ENCODE measurements at places on chromosomes 5 and 9.

GRCh38 chr5:88108490-88109279, 160.0 kb downstream of the TMEM161B start:
- peak; percentile 10 for DNase-seq

- DNase-seq: no peak
Measured at GRCh38 chr9:136010615-136011361, 49.6 kb upstream of the UBAC1 start.

- peak; percentile 23 for DNase-seq
Measured at GRCh38 chr5:60346393-60346792, 353.6 kb downstream of the DEPDC1B start.

GRCh38 chr9:130325921-130326320, 60.4 kb downstream of the HMCN2 start:
- no peak for DNase-seq

- no peak for DNase-seq
Measured at GRCh38 chr5:170761048-170761707, 22.3 kb upstream of the GABRP start.

DNA sequence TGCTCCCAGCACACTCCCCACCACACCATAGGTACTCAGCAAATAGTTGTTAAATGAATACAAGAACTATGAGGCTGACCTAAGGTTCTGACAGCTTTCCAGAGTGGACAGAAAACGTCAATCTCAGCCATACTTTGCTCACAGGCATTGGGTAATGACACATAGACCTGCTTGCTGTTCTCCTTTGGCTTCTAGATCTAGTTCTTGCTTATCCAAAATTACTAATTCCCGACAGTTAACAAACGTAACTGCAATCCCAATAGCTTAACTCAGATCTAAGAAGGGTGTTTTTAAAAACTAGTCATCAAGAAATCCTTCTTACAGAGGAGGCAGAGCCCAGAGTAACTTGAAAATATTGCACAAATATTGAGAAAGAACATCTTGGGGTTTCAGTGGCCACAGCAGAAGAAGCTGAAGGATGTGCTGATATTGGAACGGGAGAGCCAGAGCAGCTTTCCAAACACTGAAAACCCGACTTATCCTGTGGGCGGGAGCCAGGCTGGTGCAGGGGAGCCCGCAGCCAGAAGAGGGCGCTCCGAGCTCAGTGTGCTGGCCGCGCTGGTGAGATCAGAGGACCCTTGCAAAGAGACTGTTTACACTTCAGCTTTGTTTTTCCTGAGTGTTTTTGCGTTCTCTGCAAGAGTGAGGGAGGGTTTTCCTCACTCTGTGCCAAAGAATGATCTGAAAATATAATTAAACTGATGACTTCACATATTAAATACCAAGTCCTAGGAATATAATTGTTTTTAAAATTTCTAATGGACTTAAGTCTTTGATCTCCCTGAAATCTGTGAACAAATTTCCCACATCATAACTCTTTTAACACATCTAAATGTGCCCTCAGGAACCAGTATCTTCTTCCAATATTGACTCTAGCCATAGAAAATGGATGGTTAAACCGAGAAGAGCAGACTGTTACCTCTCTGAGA, 30.3 kb downstream of the FGF1 start:
- DNase-seq: peak; percentile 79

DNA sequence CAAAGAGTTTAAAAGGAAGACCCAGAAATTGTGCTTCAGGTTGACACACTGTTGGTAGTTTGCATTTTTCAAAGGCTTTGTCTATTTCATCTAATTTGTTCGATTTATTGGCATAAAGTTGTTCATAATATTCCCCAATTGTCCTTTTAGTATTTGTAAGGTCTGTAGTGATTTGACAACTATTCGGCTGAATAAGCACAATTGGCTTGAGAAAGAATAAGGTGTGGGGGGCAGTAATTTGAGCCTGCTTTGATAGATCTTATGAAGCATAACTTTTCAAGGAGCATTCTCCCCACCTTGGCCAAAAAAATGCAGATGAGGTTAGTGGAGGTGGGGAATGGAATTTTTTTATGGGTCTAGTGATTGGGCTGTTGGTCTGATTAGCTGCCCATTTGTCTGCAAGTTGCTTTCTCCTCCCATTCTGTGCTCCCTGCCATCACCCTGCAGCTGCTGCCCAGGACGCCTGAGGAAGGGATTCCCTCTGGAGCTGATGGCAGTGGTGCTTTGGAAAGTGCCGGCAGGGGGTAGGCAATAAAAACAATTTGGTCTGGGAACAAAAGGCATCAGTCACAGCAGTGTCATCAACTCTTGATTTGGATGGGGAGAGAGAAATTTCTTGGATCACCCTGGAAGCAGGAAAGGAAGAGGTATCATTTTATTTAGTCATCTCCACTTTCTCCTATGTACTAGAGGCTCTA, 26.6 kb downstream of the WNT8A start:
- DNase-seq: no peak

GRCh38 chr9:135070964-135071735, 16.3 kb upstream of the OLFM1 start:
- no peak for DNase-seq

- peak; percentile 74 for DNase-seq
Measured at GRCh38 chr5:13987843-13988464, 43.5 kb upstream of the DNAH5 start.

- DNase-seq: peak; percentile 86
Measured at GRCh38 chr5:61275841-61276240, 56.2 kb upstream of the ZSWIM6 start.

DNA sequence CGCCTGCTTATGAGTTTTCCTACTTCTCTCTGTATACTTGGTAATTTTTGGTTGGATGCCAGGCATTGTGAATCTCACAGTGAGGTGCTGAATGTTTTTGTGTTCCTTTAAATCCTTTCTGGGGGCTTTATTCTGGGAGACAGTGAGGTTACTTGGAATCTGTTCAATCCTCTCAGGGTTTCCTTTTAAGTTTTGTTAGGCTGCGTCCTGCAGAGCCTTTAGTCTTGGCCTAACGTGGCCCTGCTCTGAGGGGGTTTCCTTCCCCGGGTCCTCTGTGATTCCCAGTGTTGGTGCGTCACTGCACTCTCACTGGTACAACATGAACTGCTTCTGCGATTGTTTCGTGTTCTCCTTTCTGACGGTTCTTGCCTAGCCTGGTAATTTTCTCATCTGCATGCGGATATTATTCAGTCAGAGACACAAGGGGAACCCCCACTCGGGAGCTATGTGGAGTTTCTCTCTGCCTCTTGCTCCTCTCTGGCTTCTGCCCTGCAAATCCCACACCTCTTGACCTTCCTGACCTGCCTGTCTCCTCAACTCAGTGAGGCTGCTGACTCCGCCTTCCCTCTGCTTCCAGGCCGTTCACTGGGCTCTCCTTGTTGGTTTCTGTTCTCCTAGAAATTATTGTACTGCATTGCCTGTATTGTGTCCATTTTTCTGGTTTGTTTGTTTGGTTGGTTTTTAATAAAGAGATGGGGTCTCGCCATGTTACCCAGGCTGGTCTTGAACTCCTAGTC, 128.1 kb downstream of the DAB2IP start:
- peak; percentile 26 for DNase-seq

DNA sequence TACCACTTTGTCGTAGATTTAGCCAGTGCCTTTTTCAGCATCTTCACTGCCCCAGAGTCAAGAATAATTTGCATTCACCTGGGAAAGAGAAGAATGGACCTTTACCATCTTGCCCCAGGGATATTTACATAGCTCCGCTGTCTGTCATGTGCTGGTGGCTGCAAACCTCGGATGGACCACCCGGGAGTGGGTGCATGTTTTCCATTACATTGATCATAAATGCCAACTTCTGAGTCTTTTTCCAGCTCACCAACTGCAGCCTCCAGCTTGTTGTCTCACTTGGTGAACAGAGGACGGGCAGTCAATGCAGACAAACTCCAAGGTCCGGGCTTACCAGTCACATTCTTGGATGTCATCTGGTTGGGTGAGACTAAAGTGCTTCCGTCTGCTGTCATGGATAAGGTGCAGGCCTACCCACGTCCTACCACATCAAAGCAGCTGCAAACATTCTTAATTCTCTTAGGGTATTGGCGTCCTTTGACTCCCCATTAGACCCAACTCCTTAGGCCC, 155.8 kb upstream of the APC start:
- no peak for DNase-seq

- DNase-seq: no peak
Measured at GRCh38 chr9:79975621-79976256, 404.0 kb downstream of the TLE4 start.

DNA sequence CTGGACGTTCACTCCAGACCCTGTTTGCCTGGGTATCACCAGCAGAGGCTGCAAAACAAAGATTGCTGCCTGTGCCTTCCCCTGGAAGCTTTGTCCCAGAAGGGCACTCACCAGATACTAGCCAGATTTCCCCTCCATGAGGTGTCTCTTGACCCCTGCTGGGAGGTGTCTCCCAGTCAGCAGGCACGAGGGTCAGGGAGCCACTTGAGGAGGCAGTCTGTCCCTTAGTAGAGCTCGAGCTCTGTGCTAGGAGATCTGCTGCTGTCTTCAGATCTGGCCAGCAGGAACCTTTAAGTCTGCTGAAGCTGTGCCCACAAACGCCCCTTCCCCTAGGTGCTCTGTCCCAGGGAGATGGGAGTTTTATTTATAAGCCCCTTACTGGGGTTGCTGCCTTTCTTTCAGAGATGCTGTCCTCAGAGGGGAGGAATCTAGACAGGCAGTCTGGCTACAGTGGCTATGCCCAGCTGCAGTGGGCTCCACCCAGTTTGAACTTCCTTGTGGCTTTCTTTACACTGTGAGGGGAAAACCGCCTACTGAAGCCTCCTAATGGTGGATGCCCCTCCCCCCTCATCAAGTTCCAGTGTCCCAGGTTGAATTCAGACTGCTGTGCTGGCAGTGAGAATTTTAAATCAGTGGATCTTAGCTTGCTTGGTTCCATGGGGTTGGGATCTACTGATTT, 253.9 kb downstream of the SPATA31D1 start:
- DNase-seq: no peak

DNA sequence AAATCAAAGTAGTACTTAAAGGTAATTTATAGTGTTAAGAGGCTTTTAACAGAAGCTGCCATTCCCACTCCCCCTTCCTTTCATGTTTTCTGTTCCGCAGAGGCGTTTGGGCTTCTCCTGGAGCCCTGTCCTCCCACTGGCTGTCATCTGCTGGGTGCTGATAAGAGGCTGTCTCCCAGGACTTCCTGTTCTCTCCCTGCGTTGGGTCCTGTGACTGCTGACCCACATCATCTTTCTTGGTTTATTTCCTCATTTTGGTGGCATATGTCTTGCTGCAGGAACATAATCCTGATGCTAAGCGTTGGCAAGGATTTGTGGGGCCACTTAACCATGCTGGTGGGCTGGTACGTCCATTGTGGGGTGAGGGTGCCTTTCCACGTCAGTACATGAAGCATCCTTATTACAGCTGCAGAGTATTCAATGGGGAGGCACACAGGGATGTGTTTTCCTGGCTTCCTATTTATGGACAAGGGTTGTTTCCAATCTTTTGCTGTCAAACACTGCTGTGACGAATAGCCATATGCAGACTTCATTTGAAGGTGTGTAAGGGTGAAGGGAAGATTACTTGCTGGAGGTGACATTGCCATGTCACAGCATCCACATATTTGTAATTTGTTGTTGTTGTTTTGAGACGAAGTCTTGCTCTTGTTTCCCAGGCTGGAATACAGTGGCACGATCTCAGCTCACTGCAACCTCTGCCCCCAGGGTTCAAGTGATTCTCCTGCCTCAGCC, 22.3 kb upstream of the RNF130 start:
- no peak for DNase-seq

- peak; percentile 20 for DNase-seq
Measured at GRCh38 chr5:1718669-1719068, 81.0 kb downstream of the MRPL36 start.

DNA sequence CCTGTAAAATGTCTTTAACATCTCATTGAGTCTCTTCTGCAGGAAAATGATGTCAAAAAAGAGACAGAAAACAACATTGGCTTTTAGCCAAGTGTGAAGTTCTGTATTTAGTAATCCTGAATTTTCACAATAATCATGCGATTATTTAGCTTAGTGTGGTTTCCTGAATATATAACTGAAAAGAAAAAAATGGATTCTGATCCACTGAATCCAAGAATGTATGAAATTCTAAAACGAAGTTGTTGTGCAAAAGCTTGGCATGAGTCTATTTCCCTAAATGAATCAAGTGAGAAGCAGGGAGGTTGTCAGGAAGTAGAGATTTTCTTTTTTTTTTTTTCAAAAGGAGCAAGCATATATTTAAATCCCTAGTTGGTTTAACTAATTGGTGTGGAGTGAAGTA, 145.9 kb upstream of the CDH6 start:
- no peak for DNase-seq

GRCh38 chr5:145830594-145830993, 4.5 kb downstream of the PRELID2 start:
- peak; percentile 18 for DNase-seq

- DNase-seq: no peak
Measured at GRCh38 chr9:109935406-109936087, 155.5 kb downstream of the PALM2AKAP2 start.

DNA sequence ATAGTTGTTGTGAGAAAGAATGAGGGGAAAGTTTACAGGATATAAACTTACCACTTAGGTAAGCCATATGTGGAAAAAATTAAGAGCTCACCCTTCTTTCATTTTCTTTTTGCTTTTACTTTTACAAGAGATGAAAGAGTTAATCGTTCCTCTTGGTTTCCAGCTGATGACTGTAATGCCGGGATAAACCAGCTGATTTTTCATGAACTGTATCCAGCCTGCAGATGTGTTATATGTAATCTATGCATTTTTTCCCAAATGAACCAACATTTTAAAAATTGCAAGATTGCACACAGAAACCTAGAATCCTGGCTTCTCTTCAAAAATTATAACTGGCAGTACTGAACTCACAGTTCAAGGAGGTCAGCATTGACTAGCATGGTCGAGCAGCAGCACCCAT, 185.9 kb downstream of the GRIA1 start:
- peak; percentile 2 for DNase-seq

- DNase-seq: peak; percentile 97
Measured at GRCh38 chr5:115415143-115415491, 118.7 kb upstream of the CCDC112 start.
